ENCODE measurements at places on chromosomes 16 and 17.

- no peak for DNase-seq
Observed at GRCh38 chr16:4795828-4796572, 831 bp downstream of the SMIM22 start.

GRCh38 chr16:83530293-83530692, 277.5 kb upstream of the HSBP1 start:
- DNase-seq = no peak

- DNase-seq = no peak
Observed at GRCh38 chr17:65536573-65537342, 24.7 kb downstream of the AXIN2 start.

GRCh38 chr16:70593544-70593943, 52.8 kb upstream of the IL34 start:
- DNase-seq = no peak
